ENCODE measurements at places on chromosomes 5 and 9.

DNA sequence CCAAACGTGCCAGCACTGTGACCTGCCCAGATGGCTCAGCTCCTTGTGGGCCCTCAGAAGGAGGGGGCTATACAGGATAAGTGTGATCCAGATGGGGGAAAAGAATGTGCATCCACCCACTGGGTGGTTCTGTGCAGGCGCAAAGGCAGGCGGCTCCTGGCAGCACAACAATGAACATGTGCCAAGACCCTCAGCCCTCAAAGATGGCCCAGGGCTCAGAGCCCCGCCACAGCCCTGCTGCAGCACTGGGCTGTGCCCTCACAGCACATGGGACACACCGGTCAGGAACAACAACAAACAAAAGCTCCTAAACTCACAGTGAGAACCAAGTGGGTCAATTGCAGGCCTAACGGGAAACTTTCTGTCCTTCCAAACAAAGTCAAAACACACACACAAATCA, 4.7 kb downstream of the SEMA4D start:
- no peak for DNase-seq

DNA sequence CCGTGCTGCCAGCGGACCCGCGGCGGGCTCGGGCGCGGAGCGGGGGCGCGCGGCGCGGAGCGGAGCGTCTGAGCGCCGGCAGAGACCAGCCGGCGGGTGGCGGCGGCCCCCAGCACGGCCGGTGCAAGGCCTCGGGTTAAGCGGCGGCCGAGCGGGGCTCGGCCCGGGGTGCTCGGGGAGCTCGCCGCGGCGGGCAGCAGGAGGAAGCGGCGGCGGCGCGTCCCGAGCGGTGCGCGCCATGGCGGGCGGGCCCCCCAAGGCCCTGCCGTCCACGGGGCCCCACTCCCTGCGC, 150 bp downstream of the SNX30 start:
- no peak for DNase-seq

GRCh38 chr5:73816656-73817420, 190.8 kb downstream of the ARHGEF28 start:
- DNase-seq, result no peak

GRCh38 chr5:4725594-4725993, 414.5 kb upstream of the ADAMTS16 start:
- DNase-seq, result no peak

GRCh38 chr5:156474251-156474650, 147.3 kb downstream of the SGCD start:
- no peak for DNase-seq

GRCh38 chr9:81575956-81576355, 113.4 kb downstream of the TLE1 start:
- DNase-seq, result no peak

GRCh38 chr5:147835386-147835798, 3.9 kb upstream of the SPINK1 start:
- no peak for DNase-seq

DNA sequence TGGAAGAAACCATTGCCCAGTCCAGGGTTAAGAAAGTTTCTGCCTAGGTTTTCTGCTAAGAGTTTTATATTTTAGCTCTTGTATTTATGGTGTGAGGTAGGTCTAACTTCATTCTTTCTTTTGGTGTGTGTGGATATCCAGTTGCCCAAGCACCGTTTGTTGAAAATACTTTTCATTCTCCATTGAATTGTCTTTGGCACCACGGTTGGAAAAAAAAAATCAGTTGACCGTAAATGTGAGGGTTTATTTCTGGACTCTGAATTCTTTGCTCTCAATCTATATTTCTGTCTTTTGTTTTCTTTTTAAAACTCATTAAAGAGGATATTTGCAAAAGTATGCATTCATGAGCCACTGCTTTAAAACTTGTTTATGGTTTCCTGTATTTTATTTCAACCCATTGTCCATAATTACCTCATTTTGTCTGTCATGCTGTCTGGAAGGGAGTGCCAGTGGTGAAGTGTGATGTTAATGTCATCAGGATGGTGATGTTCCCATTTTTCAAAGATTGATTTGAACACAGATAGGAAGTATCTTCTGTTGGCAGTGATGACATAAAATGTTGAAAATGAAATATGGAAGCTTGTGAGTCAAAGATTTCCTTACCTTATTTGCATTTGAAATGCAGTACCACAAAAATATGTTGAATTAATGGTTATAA, 33.9 kb downstream of the HABP4 start:
- DNase-seq, result no peak

GRCh38 chr5:94832685-94833084, 214.2 kb downstream of the SLF1 start:
- no peak for DNase-seq

DNA sequence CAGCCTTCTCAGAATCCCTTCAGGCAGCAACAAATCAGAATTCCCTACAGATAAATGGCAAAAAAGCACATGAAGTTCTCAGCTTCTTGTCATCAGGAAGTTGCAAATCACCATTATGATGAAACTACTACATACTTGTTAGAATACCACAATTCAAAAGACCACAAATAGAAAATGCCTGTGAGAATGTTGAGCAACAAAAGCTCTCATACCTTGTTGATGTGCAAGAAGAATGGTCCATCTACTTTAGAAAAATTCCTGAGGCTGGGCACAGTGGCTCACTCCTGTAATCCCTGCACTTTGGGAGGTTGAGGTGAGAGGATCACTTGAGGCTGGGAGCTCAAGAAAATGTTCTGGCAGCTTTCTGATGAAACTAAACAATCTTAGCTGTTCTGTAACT, 278.1 kb downstream of the ICE1 start:
- no peak for DNase-seq

DNA sequence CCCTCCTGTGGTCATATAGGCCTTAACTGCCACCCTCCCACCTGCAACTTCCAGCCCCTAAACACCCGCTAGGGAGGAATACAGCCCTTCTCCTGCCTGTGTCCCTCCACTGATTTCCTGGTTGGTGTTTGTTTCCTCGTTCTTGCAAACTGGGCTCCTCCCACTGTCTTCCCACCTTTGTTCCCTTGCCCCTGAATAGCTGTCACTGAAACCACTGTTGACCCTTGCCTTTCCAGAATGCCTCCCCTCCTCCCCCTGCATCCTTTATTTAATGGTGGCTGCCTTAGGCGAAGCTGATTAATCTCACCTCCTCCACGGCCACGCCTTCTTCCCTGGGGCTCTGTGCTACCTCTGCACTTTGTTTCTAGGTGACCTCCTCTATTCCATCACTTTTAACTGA, 626.7 kb downstream of the BNC2 start:
- no peak for DNase-seq

- no peak for DNase-seq
Measured at GRCh38 chr9:16514131-16514530, 356.3 kb downstream of the BNC2 start.

DNA sequence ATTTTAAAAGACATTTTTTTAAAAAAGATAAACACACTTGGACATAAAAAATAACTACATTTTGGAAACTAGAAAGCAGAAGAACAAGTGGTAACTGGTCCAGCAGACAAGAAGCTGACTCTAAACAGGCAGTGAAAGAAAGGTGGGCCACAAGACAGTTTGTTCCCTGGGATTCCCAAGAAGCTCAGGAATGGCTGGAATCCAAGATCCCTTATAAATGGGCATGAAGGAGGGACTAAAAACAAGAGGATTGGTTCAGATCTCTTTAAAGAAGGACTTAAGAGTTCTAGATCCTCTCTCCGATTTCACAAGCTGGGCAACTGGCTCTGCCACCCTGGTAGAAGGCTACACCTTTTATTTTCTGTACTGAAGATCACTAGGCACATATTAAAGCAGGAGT, 102.8 kb downstream of the ARL15 start:
- DNase-seq, result no peak

- no peak for DNase-seq
Measured at GRCh38 chr5:74426506-74426905, 214.0 kb downstream of the ENC1 start.

DNA sequence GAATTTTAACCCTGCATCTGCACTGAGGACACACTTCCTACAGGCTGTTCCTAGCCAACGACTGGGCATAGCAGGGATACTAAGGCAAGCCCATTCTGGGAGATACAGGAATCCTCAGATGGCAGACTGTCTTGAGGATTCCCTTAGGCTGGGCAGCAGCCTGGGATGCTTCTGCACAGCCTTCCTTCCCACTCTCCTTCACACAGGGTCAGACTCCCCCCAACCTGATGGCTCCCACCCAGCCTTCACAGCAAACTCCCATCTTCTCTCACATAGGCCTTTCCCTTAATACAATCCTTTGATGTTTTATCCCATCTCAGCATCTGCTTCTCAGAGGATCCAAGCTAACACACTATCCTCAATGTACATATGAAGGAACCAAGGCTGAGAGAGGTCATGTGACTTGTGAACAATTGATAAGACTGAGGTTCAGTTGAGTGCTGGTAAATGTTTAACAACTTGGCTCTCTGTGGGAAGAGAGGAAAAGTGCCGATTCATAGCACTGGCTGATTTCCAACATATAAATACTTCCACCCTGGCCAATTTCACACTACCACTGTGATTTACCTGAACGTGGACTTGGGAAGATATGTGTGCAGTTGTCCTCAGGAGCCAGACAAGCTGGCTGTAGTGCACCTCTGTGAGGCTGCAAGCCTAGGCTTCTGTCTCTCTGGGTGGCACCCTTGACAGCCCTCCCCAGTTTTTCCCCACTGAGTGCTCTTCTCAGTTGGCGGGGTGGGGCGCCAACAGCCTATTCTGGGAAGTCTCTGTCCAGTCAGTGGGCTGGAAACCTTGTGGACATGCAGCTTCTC, 120.2 kb upstream of the TRIM32 start:
- no peak for DNase-seq

- DNase-seq, result no peak
Measured at GRCh38 chr5:9057406-9058000, 488.4 kb downstream of the SEMA5A start.

DNA sequence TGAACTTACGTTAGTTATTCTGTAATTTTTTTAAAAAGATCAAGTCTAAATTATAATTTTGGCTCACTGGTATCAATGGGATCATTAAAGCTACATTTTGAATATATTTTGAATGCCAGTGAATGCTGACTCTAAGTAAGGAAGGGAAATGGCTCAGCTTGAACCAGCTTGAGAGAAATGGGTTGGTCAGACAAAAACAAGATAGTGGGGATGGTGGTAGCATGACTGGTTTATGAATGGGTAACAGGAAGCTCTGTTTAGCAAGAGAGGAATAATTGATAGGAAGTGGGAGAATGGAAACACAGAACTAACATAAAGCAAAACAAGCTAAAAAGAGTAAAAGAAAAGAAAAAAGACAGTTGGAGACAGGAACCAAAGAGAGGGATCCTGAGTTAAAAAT, 220.2 kb downstream of the ADAMTS6 start:
- DNase-seq, result no peak

GRCh38 chr9:22463205-22463604, 16.6 kb downstream of the DMRTA1 start:
- DNase-seq, result no peak

- no peak for DNase-seq
Measured at GRCh38 chr9:20395651-20396050, 226.6 kb downstream of the MLLT3 start.

DNA sequence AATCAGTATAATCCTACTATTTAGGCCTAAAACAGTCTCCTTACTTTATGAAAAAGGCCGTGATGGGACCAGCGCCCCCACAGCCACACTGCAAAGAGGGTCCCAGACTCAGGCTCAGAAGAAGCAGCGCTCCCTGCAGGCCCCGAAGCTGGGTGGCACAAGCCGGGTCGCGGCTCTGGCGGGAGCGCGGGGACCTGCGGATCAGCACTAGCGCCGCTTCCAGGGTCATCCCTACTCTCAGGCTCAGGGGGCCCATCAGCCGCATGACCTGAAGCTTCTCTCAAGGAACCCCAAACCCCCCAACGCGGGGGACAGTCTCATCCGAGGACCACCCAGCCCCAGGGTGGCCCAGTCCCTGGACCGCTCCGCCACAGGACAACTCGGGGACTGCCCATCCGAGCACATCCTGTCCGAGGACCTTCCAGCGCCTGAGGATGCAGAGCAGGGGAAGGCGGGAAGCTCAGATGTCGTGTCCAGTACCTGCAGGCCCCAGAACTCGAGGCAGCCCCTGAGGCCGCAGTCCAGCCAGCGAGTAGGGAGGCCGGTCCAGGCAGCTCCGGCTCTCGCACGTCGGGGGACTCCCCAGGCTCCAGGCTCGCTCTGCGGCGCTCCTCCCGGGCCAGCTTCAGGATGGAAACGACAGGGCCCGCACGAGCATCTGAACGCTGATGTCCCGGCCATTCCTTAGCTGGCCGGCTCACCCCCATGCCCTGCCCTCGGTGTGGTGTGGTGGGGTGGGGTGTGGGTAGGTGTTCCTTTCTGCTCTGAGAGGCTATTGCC, 32.4 kb upstream of the CDK20 start:
- no peak for DNase-seq

GRCh38 chr9:131697908-131698617, 41.8 kb downstream of the RAPGEF1 start:
- DNase-seq, result no peak

DNA sequence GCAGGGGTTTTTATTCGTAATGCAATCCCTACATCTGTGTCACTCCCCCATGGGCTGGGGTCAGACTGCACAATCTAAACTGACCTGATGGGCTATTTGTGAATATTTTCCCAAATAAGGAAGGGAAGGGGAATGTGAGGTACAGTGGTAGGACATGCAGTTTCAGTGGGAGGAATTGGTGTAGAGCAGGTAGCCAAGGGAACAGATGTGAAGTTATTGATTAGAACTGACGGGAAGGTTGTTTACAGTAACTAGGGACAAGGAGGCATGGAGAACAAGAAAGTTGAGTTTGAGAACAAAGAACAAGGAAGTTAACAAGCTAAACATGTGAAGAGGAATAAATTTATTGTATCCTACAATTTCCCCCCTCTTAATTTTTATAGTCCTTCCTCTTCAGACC, 104.8 kb downstream of the CFAP95 start:
- no peak for DNase-seq

DNA sequence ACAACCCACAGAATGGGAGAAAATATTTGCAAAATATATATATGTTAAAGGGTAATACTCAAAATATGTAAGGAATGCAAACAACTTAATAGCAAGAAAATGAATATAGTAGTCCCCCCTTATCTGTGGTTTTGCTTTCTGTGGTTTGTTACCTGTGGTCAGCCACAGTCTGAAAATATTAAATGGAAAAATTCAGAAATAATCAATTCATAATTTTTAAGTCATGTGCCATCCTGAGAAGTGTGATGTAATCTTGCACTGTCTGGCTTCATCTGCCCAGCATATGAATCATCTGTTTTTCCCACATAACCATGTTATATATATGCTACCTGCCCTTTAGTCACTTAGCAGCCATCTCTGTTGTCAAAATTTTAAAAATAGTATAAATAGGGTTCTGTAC, 11.7 kb downstream of the CER1 start:
- no peak for DNase-seq

- no peak for DNase-seq
Measured at GRCh38 chr5:74093561-74093960, 467.6 kb downstream of the ARHGEF28 start.
